Breast epithelium (tissue), 4 donors: ENCODE measurements at places on chromosomes 1 and 21. TPM values are rescaled to one million over a fixed set of nuclear protein-coding genes. Genes with fewer than 3 reads are reported as not detected.

- H3K4me3 ChIP-seq = no peak overlapping the region
- no peaks in the 10 kb centered on the region for H3K27me3 ChIP-seq
- no peaks in the 10 kb centered on the region for H3K36me3 ChIP-seq
- H3K4me1 ChIP-seq = no peaks in the 10 kb centered on the region
- peak overlapping the region; percentile 25 for H3K27ac ChIP-seq
- DNase-seq = no peak
These were observed 346.1 kb downstream of the SIPA1L2 start for GRCh38 chr1:232283864-232284263.

- H3K27me3 ChIP-seq = no peaks in the 10 kb centered on the region
- no peak for DNase-seq
- no peaks in the 10 kb centered on the region for H3K36me3 ChIP-seq
- no peak overlapping the region for H3K27ac ChIP-seq
- no peaks in the 10 kb centered on the region for H3K4me1 ChIP-seq
These were observed 118.7 kb downstream of the KCNK2 start for GRCh38 chr1:215201283-215201682.

- no peaks in the 10 kb centered on the region for H3K36me3 ChIP-seq
- H3K4me3 ChIP-seq = no peak overlapping the region
- no peak for DNase-seq
These were observed 4.6 kb downstream of the ALX3 start for GRCh38 chr1:110065841-110066240.

DNA sequence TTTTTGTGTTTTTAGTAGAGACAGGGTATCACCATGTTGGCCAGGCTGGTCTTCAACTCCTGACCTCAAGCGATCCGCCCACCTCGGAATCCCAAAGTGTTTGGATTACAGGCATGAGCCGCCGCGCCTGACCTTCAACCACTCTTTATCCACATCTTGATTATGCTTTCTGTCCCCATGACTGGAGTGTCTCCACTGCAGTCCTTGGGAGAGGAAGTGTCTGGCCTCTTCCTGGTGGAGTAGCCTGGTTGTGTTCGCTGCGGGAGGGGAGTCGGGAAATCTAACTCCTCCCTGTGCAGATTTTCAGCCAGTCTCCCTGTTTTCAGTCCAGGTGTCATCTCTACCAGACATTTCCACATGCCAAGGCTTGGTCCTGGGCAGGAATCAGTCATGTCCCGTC lies 9.7 kb downstream of the KISS1 start:
- no peak overlapping the region for H3K4me3 ChIP-seq
- no peaks in the 10 kb centered on the region for H3K27me3 ChIP-seq
- no peak overlapping the region for H3K27ac ChIP-seq
- H3K36me3 ChIP-seq = no peaks in the 10 kb centered on the region
- DNase-seq = no peak
- H3K4me1 ChIP-seq = no peaks in the 10 kb centered on the region

- H3K4me1 ChIP-seq = no peaks in the 10 kb centered on the region
- no peak for DNase-seq
- no peak overlapping the region for H3K4me3 ChIP-seq
- H3K36me3 ChIP-seq = no peaks in the 10 kb centered on the region
These were observed 28.8 kb downstream of the TTLL7 start for GRCh38 chr1:83970114-83970513.

- H3K4me3 ChIP-seq = no peak overlapping the region
- no peaks in the 10 kb centered on the region for H3K36me3 ChIP-seq
- no peak overlapping the region for H3K27ac ChIP-seq
These were observed 15.4 kb upstream of the UTS2 start for GRCh38 chr1:7868070-7868780.

GRCh38 chr1:58439946-58440345 lies 106.6 kb downstream of the OMA1 start:
- no peaks in the 10 kb centered on the region for H3K27me3 ChIP-seq
- no peak overlapping the region for H3K27ac ChIP-seq
- H3K4me3 ChIP-seq = no peak overlapping the region
- no peaks in the 10 kb centered on the region for H3K36me3 ChIP-seq
- no peaks in the 10 kb centered on the region for H3K4me1 ChIP-seq
- no peak for DNase-seq

Gene RAB25
- 40.3 TPM for total RNA-seq

Gene ZFP69B
- total RNA-seq = 2.6 TPM
